ENCODE measurements at places on chromosomes 7 and 10.

- no peak for DNase-seq
Observed at GRCh38 chr10:23060918-23061317, 34.5 kb upstream of the MSRB2 start.

DNA sequence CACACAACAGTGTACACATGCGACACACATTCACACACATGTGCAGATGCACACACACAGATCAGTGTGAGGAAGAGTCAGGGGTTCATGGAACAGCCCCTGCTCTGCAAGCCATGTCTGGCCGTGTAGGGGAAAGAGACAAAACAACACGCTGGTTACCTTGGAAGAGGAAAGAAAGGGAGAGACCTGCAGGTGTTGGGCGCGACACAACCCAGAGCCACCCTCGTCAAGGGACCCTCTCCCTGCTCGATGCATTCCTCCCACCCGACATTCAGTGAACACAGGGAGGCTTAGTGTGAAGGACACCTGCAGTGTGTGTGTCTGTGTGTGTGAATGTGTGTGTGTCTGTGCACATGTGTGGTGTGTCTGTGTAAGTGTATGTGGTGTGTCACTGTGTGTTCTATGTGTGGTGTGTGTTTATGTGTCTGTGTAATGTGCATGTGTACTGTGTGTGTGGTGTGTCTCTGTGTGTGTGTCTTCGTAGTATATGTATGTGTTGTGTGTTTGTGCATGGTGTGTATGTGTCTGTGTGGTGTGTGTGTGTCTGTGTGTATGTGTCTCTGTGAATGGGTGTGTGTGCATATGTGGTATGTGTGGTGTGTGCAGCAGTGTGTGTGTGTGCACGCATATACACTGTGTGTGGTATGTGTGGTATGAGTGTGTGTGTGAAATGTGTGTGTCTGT lies 69.5 kb upstream of the PITRM1 start:
- DNase-seq, result no peak

- DNase-seq, result no peak
Observed at GRCh38 chr10:77498210-77498609, 139.4 kb downstream of the KCNMA1 start.

DNA sequence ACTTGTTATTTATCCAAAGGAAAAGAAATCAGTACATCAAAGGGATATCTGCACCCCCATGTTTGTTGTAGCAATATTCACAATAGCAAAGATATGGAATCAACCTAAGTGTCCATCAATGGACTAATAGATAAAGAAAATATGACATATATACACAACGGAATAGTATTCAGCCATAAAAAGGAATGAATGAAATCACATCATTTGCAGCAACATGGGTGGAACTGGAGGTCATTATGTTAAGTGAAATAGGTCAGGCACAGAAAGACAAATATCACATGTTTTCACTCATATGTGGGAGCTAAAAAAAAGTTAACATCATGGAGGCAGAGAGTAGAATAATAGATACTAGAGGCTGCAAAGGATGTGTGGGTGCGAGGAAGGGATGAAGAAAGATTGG lies 25.0 kb upstream of the KAT6B start:
- DNase-seq, result no peak

DNA sequence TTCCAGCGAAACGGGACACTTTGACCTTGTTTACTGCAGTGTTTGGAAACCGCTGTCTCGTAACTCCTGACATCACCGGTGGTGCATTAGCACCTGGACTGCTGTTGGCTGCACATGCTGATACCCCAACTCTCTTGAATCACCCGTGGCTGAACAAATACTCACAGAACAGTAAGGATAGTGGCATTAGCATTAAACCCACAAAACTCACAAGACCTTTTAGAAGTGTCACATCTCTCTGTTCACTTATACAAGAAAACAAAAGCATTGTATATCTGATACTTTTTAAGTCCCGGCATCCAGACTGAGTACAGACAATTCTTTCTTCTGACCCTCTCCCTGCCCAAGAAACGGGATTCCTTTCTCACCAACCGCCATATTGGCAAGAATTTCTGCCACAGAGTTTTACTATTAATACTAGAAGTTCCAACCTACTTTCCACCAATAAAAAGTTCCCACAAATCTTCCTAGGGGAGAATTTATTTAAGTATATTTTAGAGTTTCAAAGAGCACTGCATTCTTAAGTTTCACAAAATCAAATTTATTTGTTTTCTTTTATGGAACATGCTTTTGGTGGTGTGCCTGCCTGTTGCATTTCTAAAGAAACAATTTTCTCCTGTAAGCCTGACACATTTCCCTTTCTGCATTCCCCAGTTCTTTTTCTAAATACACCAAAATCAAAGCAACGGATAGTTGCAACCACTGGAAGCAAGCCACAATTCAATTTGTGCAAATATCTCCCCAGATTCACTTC lies 208.4 kb upstream of the KLF14 start:
- no peak for DNase-seq

DNA sequence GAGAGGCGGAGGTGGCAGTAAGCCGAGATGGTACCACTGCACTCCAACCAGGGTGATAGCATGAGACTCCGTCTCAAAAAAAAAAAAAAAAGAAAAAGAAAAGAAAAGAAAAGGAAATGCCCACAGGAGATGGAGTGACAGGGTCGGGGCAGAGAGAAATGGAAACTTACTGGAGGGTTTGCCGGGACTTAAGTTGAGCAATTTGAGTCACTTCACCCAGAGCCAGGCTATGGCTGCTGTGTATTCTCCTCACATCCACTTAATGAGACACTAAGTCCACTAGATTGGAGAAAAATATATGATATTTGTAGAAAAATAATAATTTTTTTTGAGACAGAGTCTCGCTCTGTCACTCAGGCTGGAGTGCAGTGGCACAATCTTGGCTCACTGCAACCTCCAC lies 4.6 kb upstream of the PFKFB3 start:
- no peak for DNase-seq

DNA sequence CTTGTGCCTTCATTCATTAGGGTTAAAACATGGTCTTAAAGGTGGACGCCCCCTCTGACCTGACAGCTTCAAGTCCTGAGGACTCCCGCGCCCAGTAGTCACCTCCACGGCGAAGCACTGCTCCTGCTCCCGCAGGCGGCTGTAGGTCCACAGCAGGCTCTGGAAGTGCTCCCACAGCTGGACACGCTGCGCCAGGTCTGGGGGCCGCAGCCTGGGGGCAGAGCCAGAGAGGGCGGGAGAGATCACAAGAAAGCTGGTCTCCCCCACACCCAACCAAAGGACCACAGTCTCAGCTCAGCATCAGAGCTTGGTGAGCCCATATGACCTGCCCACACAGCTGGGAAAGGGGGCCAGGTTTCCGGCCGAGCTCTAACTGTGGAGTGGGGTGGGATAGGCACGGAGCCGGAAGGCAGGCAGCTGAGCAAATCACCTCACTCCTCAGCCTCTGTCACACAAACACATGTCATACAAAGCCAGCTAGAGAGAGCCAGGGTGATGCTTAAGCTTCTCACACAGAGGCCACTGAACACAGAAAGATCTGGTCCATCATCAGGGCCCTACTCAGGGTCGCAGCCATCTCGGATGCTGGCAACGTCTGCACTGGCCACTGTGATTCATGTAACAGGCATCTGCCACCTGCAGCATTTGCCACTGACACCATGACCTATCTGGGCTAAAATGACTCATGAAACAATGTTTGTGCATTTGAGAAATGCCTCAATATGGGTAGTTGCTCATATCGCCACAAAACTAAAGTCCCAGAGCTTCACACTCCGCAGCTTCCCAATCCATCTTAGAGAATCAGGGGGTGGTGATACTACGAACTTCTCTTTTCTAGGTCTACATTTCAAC lies 12.6 kb downstream of the HPS1 start:
- DNase-seq, result no peak

DNA sequence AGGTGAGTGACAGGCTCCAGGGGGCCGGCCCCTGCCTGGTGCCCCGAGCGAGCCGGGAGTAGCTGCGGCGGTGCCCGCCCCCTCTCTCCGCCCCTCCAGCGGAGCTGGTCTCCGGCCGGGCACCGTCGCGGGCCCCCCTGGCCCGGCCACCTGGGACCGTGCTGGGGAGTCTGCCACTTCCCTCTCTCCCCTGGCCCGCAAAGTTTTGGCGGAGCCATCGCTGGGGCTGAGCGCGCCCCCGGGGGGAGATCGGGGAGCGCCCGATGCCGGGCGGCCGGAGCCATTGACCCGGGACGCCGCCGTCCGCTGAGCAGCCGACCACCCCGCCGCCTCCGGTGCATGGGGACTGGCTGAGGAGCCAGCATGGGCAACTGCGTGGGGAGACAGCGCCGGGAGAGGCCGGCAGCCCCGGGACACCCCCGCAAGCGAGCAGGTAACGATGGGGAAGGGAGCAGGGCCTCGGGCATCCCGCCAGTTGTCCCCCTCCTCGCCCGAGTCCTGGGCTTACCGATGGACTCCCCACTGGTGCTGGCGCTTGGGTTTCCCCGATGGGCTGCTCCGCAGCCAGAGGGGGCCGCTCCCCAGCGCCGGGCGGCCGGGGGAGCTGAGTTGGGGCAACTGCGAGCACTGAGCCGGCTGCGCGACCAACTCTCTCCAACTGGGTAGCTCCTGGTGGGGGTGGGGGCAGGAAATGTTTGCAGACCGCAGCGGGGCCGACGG lies at the start of gene UBTD1:
TSS of gene UBTD1 (plus strand) at position 84 of the 720 bp plus-strand sequence. CDS start at position 364, 280 bp downstream.
- no peak for DNase-seq

GRCh38 chr10:69636273-69636575 lies 6.2 kb downstream of the FAM241B start:
- DNase-seq, result no peak

GRCh38 chr7:54827734-54828133 lies 68.7 kb upstream of the SEC61G start:
- DNase-seq, result no peak

- DNase-seq, result no peak
Observed at GRCh38 chr10:43820663-43821062, 172.0 kb upstream of the ZNF32 start.

GRCh38 chr10:84205049-84205852 lies 10.9 kb downstream of the CDHR1 start:
- peak; percentile 12 for DNase-seq

GRCh38 chr7:116724560-116725231 lies 52.7 kb downstream of the MET start:
- DNase-seq, result no peak

GRCh38 chr7:100127866-100128636 lies 1.3 kb downstream of the MBLAC1 start:
- no peak for DNase-seq

- DNase-seq, result no peak
Observed at GRCh38 chr10:101207026-101207425, 22.2 kb downstream of the LBX1 start.

DNA sequence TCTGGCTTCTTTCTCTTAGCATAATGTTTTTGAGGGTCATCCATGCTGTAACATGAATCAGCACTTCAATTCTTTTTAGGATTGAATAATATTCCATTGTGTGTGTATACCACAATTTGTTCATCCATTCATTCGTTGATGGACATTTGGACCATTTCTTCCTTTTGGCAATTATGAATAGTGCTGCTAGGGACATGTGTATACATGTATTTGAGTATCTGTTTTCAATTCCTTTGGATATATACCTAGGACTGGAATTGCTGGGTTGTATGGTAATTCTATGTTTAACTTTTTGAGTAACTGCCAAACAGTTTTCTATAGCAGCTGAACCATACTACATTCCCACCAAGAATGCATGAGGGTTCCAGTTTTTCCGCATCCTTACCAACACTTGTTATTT lies 39.2 kb downstream of the GBF1 start:
- no peak for DNase-seq

GRCh38 chr7:116630932-116631671 lies 40.9 kb upstream of the MET start:
- no peak for DNase-seq

- no peak for DNase-seq
Observed at GRCh38 chr7:30285067-30285535, 704 bp downstream of the ZNRF2 start.

DNA sequence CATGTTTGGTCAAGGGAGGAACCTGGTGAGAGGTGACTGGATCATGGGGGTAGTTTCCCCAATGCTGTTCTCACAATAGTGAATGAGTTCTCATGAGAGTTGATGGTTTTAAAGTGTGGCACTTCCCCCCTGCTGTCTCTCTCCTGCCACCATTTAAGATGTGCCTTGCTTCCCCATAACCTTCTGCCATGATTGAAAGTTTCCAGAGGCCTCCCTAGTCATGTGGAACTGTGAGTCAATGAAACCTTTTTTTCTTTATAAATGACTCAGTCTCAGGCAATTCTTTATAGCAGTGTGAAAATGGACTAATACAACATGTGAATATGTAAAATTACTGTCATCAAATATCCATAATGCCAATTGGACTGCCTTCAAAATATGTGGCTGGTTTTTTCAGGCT lies 165.5 kb upstream of the TARP start:
- no peak for DNase-seq

- DNase-seq, result no peak
Observed at GRCh38 chr7:50357426-50357825, 52.9 kb downstream of the IKZF1 start.

- no peak for DNase-seq
Observed at GRCh38 chr10:80411267-80411668, 2.9 kb downstream of the PRXL2A start.

GRCh38 chr7:15889507-15889906 lies 203.0 kb upstream of the MEOX2 start:
- DNase-seq, result no peak

- no peak for DNase-seq
Observed at GRCh38 chr7:35528381-35528977, 166.5 kb downstream of the HERPUD2 start.

- DNase-seq, result no peak
Observed at GRCh38 chr7:105682341-105683060, 101.2 kb upstream of the EFCAB10 start.

GRCh38 chr7:157470701-157471131 lies 133.9 kb downstream of the DNAJB6 start:
- DNase-seq, result no peak

DNA sequence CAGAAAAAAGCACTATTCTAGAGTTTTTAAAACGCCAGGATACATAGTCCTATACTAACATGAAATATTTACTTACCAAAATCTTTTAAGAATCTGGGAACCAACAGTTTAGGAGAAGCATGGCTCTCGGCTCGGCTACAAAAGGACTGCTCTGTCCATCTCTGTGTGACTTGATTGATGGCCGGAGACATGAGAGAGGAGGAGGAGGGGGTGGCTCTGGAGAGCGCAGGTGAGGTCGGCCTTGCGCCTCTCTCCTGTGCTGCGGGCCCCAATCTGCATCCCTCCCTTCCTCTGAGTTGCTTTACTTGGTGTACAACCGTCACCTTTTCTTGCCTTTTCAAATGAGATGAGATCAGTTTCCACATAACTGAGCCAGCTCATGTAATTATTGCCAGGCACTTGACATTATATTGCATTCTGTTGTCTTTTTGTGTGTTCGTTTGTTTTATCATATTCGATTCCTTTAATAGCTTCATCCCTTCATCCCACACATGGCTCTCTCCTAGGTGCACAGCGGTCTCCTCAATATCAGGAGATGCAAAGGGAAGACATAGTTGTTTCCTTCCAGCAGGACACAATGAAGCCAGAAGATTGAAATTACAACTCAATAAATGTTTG lies 87.8 kb upstream of the KLF6 start:
- no peak for DNase-seq

DNA sequence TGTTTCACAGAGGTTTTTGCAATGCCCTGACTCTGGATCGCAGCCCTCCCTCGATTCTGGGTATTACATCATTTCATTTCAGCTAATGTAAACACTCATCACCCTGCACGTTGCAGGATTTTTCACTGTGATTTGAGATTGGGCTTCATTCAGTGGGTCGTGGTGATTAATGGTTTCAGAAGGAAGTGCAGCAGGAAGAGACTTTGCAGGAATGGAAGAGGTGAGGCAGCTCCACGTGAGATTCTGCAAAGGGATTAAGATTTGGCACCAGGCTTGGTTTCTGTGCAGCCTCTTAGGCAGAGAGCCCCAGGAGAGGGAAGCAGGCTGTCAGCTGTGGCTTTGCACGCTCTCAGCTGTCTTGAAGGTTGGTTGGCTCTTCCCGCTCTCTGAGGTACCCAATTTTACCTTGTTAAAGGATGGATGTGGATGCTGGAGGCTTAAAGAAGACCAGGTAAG lies 95.2 kb downstream of the PLCE1 start:
- DNase-seq, result no peak
